ENCODE measurements at places on chromosomes 7 and 10.

- no peak for DNase-seq
Measured at GRCh38 chr7:153152801-153153422, 393.4 kb downstream of the ACTR3B start.

DNA sequence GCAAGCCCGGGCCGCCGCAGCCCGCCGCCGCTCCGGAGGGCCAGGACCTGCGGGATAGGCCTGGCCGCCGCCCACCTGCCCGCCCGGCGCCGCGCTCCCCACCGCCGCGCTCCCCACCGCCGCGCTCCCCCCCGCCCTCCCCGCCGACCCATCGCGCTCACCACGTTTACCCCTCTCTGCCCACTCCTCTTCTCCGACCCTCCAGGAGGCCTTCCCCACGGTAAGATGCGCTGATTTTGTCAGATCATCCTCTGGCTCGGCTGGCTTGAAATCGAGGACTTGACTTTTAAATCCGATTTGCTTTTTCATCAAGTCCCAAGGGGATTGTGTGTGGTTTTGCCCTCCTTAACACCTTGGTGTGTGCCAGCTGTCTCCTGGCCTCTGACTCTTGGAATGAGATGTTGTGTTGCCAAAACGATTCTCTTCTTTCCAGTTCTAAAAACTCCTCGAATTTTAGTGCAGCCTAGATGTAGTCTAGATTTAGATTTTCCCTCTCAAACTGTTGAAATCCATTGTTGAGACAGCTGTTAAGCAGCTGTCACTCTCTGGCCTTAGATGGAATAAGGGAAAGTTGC lies 738 bp downstream of the POM121 start:
- no peak for DNase-seq

DNA sequence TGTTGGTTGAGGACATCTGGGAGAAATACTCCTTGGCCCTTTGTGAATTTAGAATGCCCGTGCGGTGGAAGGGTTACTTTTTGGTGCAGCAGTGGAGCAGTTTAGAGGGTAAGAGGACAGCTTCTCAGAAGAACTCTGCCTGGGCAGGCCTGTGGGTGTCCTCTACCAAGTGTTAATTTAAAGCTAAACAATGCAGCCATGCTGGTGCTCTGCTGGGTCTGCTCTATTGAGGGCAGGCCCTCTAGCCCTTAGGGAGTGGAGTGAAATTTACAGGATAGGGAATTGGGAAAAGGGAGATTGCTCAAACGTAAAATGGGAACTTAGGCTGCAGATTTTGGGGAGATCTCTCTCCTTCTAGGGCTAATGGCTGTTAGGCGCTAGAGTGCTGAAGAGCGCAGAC lies 22.1 kb downstream of the BLNK start:
- no peak for DNase-seq

GRCh38 chr10:5971886-5972285 lies 5.5 kb downstream of the IL15RA start:
- no peak for DNase-seq

DNA sequence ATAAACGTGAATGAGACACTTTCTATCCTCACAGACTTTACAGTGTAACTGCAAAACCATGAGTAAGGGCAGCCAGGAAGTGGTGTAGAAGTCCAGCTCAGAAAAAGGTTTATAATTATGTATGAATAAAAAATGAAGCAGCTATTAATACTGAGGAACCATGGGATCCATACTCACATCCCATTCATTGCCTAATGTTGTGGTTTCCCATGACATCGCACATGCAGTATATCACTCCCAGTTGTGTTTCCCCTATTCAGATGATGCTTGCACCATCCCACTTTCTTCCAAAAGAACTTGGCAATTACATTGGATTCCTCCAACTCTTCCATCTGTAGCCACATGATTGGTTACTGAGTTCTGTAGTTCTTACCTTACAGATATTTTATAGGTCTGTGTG lies 74.5 kb upstream of the SEMA3D start:
- DNase-seq, result peak; percentile 18

DNA sequence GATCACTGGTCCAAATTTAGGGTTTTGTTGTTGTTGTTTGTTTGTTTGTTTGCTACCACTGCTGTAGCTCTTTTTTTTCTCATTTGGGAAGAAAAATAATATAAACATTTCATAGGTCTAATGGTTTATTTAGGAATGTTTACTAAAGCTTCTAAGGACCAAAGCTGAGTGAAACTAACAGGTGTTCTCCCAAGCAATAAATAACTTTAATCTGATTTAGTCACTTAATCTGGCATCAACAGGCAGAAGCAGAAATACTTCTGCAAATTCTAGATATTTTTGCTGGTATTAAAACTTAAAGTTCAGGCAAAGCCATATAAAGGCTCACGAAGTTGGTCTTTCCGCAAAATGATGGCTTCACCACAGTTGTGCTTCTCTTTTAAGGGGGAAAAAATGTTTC lies 144.5 kb upstream of the YAE1 start:
- no peak for DNase-seq

- DNase-seq, result no peak
Measured at GRCh38 chr7:148783801-148784527, 85.3 kb downstream of the CUL1 start.

GRCh38 chr10:72485701-72486100 lies 131.0 kb upstream of the DNAJB12 start:
- no peak for DNase-seq

DNA sequence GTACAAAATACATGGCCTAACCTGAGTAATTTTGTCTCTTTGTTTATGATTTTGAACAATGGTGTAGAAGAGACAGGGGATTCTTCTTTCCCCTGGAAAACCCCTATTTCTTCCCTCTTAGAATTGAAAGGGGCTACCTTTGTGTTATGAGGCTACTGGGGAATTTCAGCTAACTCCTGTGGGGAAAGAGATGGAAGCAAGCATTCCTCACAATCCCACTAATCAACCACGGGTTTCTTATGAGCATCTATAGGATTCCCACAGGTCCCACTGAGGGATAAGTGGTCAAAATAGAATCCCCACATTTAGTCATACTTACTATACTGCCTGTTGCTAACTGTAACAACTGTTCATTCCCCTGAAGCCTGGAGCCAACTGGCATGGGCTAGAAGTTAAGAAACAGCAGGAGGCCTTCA lies 32.2 kb upstream of the ITGB8 start:
- no peak for DNase-seq

- DNase-seq, result no peak
Measured at GRCh38 chr10:19929506-19930140, 113.4 kb downstream of the PLXDC2 start.
